HCT116 (cell line): ENCODE measurements at places on chromosomes 2 and 18. TPM values are rescaled to one million over a fixed set of nuclear protein-coding genes. Genes with fewer than 3 reads are reported as not detected.

LYG2 gene
- total RNA-seq = 0.27 TPM

ANKRD53 gene
- total RNA-seq = not detected

UGT1A3 gene
- not detected for total RNA-seq

MEP1B gene
- not detected for total RNA-seq

ATOH8 gene
- total RNA-seq = 0.74 TPM

LDLRAD4 gene
- 1.2 TPM for total RNA-seq

- H3K4me1 ChIP-seq = no peaks in the 10 kb centered on the region
- H3K27me3 ChIP-seq = no peaks in the 10 kb centered on the region
- no peak for DNase-seq
- H3K27ac ChIP-seq = no peak overlapping the region
Measured at GRCh38 chr2:199777315-199777714, 73.7 kb downstream of the FTCDNL1 start.

DNA sequence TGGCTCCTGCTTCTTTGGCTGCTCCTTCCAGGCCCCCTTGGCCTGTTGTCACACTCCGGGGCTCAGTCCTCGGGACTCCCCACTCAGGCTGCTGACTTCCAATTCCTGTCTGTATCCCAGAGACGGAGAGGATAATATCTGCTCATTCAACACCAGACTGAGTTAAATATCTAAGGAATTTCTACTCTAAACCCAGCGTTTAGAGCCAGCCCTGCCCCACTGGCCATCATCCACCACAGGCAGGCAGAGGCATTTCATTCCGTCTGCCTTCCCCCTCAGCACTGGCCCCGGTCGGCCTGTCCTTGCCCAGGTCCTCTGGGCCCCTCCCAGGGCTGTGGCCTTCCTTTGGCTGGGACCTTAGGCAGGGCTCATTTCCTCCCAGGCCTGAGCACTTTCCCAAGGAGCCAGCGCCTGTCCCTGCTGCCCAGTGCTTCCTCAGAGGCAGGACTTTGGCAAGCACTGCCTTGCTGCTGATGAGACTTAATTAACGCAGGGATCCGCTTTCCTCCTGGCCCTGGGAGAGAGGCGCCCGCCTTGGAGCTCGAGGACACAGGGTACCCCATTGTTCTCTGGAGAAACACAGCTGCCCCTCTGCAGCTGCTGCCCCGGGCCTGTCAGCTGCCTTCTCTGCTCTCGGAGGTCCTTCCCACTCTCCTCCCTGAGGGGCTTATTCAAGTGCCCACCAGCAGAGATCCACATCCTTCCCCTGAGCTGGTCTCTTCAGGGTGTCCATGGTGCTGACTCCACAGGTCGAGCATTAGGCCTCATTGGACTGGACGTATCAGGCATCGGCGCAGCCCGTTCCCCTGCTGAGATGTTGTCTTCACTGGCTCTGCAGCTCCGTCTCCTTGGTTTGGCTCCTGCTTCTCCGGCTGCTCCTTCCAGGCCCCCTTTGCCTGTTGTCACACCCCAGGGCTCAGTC, 42.8 kb downstream of the ATOH8 start:
- no peak for DNase-seq
- H3K4me3 ChIP-seq = no peak overlapping the region
- peaks cover 18% of the 10 kb centered on the region for H3K4me1 ChIP-seq
- H3K27me3 ChIP-seq = no peaks in the 10 kb centered on the region
- H3K36me3 ChIP-seq = no peaks in the 10 kb centered on the region
- no peak overlapping the region for H3K27ac ChIP-seq

DNA sequence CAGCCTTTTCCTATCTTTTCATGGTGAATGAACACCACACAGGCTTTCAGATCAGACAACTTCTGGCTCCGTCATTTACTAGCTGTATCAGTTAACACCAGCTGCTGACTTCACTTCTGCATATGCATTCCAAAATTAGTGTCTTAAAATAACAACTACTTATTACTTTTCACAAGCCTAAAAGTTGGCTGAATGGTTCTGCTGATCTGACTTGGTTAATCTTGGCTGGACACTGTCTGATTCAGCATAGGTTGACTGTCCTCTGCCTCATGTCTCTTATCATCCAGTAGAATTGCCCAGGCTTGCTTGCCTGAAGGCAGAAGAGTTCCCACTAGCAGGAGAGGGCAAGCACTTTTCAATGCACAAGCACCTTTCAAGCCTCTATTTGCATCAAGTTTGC, 72.7 kb downstream of the MARCHF4 start:
- no peak for DNase-seq
- H3K27ac ChIP-seq = no peak overlapping the region
- peaks cover 12% of the 10 kb centered on the region; the same call in 1 of the 2 replicates for H3K27me3 ChIP-seq

GRCh38 chr18:10291568-10291981, 162.9 kb upstream of the APCDD1 start:
- H3K4me3 ChIP-seq = no peak overlapping the region
- DNase-seq = no peak
- no peaks in the 10 kb centered on the region for H3K4me1 ChIP-seq
- H3K36me3 ChIP-seq = no peaks in the 10 kb centered on the region

- H3K27ac ChIP-seq = no peak overlapping the region
- no peaks in the 10 kb centered on the region for H3K4me1 ChIP-seq
- no peak overlapping the region for H3K4me3 ChIP-seq
- H3K36me3 ChIP-seq = peaks cover 24% of the 10 kb centered on the region
- no peaks in the 10 kb centered on the region for H3K27me3 ChIP-seq
- DNase-seq = no peak
Measured at GRCh38 chr2:190922376-190922775, 41.8 kb downstream of the GLS start.

GRCh38 chr2:20661421-20662307, 5.3 kb upstream of the GDF7 start:
- H3K36me3 ChIP-seq = no peaks in the 10 kb centered on the region
- no peaks in the 10 kb centered on the region for H3K4me1 ChIP-seq
- no peak overlapping the region for H3K27ac ChIP-seq
- peak; percentile 69 for DNase-seq
- peaks cover 35% of the 10 kb centered on the region for H3K27me3 ChIP-seq
- H3K4me3 ChIP-seq = no peak overlapping the region

- H3K36me3 ChIP-seq = no peaks in the 10 kb centered on the region
- no peaks in the 10 kb centered on the region for H3K27me3 ChIP-seq
- no peak overlapping the region for H3K4me3 ChIP-seq
- H3K4me1 ChIP-seq = no peaks in the 10 kb centered on the region
- DNase-seq = no peak
- no peak overlapping the region for H3K27ac ChIP-seq
Measured at GRCh38 chr2:9573013-9573720, 17.5 kb upstream of the ADAM17 start.

- no peak overlapping the region for H3K4me3 ChIP-seq
- no peak overlapping the region for H3K27ac ChIP-seq
- no peaks in the 10 kb centered on the region for H3K27me3 ChIP-seq
- DNase-seq = peak; percentile 7
Measured at GRCh38 chr18:2948038-2948437, 64.9 kb downstream of the LPIN2 start.

GRCh38 chr18:45712061-45712460, 11.9 kb upstream of the SLC14A1 start:
- no peak for DNase-seq
- no peak overlapping the region for H3K27ac ChIP-seq
- no peaks in the 10 kb centered on the region for H3K27me3 ChIP-seq
- no peaks in the 10 kb centered on the region for H3K4me1 ChIP-seq
- H3K36me3 ChIP-seq = no peaks in the 10 kb centered on the region

GRCh38 chr18:985212-985661, 80.6 kb downstream of the ADCYAP1 start:
- no peak for DNase-seq
- H3K36me3 ChIP-seq = no peaks in the 10 kb centered on the region
- no peaks in the 10 kb centered on the region for H3K4me1 ChIP-seq
- H3K4me3 ChIP-seq = no peak overlapping the region
- peaks cover 9% of the 10 kb centered on the region; the same call in 1 of the 2 replicates for H3K27me3 ChIP-seq
- no peak overlapping the region for H3K27ac ChIP-seq

DNA sequence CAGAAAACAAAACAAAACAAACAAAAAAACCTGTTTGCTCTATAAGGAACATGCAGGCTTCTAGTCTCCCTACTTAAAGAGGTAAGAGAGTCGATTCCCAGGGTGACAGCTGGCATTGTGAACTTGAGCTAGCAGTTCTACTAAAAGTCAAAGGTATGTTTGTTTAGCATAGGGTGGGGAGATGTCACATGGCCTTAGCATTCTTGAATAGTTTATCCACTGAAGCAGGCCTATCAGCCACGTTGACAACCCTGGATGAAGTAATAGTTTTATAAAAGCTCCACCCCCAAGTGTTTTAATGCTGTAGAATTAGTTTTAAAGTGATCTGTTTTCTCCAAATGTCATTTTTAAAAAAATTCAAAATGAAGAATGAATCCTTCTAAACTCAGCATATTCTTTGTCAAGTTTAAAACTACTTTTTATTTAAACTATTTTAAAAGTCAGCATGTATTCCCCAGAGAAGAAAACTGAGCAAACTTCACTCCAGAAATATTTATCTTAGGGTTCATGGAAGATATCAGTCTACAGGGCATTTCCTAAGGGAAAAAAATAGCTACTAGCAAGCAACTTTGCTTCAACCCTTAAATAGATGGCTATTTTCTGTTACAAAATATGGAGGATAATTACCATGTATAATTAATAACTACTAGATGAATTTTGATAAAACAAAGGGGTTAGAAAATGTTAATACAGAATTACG, 1.7 kb downstream of the MYOM1 start:
- no peak for DNase-seq
- H3K27me3 ChIP-seq = no peaks in the 10 kb centered on the region
- H3K36me3 ChIP-seq = no peaks in the 10 kb centered on the region
- H3K4me1 ChIP-seq = no peaks in the 10 kb centered on the region
- no peak overlapping the region for H3K27ac ChIP-seq

GRCh38 chr2:85503851-85504777, 34.9 kb upstream of the MAT2A start:
- DNase-seq = no peak
- peaks cover 44% of the 10 kb centered on the region for H3K4me1 ChIP-seq
- no peaks in the 10 kb centered on the region for H3K27me3 ChIP-seq

DNA sequence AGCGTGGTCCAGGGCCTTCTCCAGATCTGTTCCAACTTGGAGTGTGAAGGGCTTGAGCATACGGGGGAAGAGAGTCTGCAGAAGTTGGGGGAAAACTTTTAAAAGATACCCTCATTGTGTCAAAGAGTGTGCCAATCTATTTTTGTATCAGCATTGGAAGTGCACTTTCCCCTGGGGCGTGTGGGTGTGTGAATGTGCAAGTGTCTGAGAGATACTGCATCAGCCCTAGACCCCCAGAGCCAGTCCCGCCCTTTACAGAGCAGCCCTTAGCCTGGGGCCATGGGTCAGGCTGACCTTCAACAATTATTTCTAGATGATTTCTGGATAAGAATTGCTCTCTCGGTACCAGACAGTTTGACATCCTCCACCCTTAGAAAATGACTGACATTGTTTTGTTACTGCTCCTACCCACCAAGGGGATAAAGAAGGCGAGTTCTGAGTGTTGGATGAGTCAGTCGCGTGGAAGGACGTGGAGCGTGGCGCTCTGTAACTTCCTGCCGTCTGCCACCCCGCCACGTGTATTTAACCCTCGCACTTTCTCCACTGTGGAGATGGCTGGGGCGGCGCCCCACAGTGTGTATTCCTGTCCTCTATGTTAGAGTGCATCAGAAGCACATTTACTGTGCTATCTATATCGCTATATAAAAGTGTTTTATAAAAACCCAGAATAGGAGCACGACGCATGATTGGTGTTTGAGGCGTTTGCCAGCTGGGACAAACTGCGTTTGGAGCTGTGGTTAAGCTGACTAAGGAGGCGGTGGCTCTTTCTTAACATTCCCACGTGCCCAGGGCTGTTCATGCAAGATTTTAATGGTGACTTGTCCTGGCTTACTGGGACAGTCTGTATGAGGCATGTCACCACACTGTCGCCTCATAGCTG, 122.6 kb downstream of the CABLES1 start:
- H3K4me3 ChIP-seq = no peak overlapping the region
- H3K36me3 ChIP-seq = no peaks in the 10 kb centered on the region
- no peak for DNase-seq

DNA sequence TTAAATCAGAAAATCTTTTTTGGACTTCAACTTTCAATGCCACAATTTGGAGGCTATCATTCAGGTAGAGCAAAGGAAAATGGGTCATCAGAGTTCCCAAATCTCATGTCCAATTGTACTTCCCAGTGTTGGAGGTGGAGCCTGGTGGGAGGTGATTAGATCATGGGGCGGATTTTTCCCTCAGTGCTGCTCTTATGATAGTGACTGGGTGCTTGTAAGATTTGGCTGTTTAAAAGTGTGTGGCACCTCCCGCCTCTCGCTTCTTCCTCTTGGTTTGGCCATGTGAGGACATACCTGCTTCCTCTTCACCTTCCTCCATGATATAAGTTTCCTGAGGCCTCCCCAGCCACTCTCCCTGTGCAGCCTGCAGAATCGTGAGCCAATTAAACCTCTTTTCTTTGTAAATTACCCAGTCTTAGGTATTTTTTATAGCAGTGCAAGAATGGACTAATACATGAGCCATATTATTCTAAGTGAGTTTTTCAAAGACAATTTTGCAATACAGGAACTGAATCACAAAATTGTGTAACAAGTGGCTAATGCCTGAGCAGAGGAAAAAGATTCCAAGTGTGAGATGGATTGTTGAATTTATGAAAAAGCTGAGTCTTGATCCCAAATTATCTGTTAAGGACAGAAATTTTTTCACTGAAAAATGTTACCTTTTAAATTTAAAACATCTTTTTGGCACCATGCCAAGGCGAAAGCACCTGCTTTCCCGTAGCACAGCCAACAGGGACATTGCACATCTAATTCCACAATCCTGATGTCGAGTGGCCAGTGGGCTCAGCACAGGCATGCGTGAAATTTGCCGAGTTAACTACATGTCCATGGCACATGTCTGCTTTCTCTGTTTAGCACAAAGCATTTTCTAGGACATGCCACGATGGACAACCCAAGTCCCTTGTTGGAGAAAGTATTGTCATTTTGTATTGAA, 150.9 kb downstream of the COL6A3 start:
- no peak overlapping the region for H3K27ac ChIP-seq
- H3K4me3 ChIP-seq = no peak overlapping the region
- H3K36me3 ChIP-seq = no peaks in the 10 kb centered on the region

DNA sequence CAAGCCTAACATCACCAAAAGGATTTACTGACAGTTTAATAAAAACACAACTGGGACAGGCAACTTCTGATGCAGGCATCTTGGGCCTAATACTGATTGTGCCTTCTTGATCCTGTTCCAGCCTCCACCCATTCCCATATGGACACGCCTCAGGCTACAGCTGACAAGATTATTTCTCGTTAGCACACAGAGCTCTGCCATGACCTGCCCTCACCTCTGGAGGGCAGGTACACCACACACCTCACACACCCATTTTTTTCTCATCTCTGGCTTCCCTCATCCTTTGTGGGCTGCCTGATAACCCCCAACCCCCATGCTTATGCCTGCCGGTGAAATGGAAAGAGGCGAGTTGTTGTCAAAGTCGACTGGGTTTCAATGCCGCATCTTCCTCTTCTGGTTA, 147.0 kb downstream of the ANTXR1 start:
- no peak overlapping the region for H3K4me3 ChIP-seq
- no peaks in the 10 kb centered on the region for H3K27me3 ChIP-seq
- peaks cover 17% of the 10 kb centered on the region for H3K4me1 ChIP-seq
- no peaks in the 10 kb centered on the region for H3K36me3 ChIP-seq

- no peak for DNase-seq
- H3K4me3 ChIP-seq = no peak overlapping the region
- H3K27me3 ChIP-seq = no peaks in the 10 kb centered on the region
Measured at GRCh38 chr2:240306185-240306584, 129.3 kb upstream of the GPC1 start.
